ENCODE measurements at places on chromosomes 2 and 18.

- no peak for DNase-seq
Observed at GRCh38 chr2:163200741-163201140, 362.2 kb upstream of the KCNH7 start.

- no peak for DNase-seq
Observed at GRCh38 chr18:42275949-42276730, 321.1 kb downstream of the PIK3C3 start.

GRCh38 chr2:165573534-165574461 is 104.3 kb downstream of the CSRNP3 start:
- DNase-seq: no peak

GRCh38 chr18:35495536-35496314 is 2.0 kb downstream of the INO80C start:
- DNase-seq: no peak

DNA sequence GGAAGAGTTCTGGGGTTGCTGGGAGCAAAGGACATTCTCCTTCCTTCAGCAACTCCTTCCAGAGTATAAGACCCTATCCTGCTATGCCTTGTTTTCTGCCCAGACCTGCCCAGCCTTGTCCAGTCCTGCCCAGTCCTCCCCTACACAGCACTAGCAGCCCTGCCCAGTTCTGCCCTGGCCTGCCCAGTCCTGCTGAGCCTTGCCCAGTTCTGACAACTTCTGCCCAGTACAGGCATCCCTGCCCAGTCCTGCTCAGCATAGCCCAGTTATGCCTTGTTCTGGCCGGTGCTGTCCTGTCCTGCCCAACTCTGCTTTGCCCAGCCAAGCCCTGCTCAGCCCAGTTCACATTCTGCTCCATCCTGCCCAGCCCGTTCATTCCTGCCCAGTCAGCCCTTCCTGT is 44.9 kb upstream of the ALK start:
- DNase-seq: no peak

DNA sequence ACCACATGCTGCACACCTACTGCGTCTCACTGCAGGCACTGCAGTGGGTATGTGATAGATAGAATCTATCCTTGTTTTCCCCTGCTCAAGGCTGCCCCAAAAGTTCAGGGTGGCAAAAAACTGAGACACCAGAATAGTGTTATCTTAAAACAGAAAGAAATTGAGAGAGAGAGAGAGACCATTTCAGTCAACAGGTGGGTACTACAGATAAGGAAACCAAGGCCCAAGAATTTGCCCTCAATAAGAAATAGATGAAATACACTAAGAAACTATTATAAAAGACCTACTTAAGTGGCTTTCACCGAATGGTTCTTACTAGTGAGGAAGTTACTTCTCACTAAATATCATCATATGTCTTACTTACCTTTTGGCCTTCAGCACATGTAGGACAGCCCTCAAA is 27.9 kb downstream of the EPG5 start:
- no peak for DNase-seq

GRCh38 chr2:20054931-20055330 is 3.5 kb upstream of the LAPTM4A start:
- no peak for DNase-seq

DNA sequence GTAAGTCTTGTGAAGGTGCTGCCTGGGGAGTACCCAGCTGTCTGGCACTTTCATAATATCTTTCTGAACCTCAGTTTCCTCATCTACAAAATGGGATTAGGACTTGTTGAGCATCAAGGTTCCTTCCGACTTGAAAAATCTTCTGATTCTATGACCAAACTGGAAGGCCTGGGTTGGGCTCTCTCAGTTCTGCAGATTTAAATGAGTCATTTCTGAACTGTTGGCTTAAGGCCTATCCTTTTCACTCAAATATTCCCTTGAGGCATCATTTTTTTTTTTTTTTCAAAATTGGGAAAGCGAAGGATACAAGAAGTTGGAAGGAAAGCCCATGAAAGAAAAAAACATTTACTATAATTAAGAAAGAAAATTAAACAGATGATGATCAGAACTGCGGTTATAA is 40.8 kb upstream of the CYP1B1 start:
- no peak for DNase-seq

GRCh38 chr2:74278176-74278575 is 65.0 kb downstream of the SLC4A5 start:
- DNase-seq: no peak

DNA sequence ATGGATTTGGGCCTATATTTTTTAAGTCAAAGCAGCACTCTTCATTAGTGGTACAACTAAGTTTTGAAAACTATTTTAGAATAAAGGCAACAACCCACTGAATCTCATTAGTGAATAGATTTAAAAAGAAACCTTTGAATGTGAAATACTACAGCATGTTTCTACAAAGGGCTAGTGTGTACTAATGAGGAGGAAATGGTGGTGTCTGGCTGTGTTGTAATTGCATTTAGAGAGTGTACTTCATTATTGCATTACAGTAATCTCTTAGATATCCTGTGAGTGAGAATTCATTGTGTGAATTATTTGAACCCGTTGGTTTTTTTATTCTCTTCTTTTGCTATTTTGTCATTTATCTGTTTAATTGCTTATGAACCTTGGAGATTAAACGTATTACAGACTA is 575.4 kb upstream of the FAM98A start:
- no peak for DNase-seq

DNA sequence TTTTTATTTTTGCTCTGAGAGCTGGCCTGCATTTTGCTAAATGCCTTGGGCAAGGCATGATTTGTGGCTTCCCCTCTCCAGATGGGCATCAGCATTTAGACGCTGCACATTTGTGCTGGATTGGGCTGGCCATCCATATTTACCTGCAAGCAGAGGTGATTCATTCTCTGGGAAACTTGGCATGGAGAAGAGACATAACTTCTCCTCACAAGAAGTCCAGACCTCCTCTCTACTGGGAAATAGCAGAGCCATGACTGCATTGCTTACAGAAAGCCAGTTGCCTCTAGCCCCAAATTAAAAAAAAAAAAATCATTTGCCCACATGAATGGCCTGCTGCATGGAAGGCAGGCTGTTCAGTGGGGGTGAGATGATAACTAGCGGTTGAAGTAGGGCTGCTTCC is 120.1 kb downstream of the ACTR3 start:
- no peak for DNase-seq

DNA sequence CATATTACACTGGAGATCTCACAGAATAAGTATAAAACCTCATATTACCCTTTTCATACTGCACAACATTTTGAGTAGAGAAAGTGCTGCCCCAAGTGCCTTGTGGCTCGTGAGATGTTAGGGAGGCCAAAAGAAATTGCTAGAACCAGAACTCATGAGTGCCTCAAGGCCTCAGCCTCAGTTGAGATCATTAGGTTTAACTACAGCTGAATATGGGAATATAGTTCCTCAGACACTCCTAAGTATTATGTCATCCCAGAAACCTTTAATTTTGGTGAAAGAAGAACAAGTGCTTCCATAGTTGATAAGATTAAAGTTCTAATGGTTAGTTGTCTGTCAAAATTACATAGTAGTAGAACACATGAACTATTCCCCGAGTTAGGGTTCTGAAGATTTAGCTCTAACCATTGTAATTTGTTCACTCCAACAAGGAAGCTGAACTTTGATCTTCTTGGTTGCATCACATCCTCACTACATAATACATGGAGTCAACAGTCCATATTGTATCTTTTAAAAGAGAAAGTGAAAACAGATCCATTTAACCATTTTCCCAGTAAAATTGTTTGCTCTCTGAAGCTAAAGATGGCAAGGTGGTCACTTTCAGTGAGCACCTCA is 9.6 kb upstream of the AQP4 start:
- no peak for DNase-seq

DNA sequence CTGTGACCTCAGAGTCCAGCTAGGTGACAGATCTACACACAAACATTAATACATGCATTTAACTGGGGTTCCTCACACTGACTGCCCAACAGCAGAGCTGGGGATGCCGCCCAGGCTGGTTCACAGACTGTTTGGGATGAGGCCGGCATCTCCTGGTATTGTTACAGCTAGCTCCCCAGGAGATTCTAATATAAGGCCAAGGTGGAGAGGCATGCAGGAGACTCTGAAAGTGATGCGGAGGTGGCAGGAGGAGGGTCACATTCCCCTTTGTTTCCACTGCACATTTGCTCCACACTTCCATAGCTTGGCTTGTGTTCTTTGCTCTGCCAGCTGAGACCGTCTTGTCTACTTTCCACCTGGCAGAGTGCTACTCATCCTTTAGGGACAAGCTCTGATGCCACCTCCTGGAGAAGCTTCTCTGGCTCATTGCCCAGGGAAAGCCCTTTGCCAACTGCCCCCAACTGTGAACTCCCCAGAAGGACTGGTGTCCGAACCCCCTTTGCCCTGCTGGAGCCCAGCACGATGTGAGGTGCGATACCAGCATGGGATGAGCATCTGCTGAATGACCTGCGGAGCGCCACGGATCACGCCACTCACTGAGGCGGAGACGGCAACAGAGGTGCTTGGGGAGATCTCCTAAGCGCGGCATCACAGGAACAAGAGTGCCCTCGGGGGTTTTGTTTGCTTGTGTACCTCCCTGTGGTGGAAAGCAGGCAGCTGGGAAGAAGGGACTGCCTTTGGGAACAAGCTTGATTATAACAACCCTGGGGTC is 88.8 kb downstream of the UXS1 start:
- DNase-seq: no peak

- no peak for DNase-seq
Observed at GRCh38 chr2:44974064-44974715, 32.7 kb downstream of the SIX3 start.

DNA sequence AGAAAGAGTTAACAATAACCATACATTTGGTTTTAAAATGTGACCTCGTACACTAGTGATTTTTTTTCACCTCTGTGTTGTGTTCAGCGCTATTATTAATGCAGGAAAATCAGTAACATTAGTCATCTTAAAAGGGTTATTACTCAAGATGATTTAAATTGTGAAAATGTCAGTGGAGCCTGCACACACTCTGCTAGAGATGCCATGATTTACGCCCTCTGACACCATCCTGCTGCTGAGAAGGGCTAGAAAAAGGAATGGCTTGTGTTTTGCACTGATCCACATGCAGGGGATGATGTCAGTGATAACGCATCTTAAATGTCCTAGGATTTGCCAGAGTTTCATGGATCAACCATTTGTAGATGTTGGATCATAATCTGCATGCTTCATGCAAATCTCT is 121.3 kb upstream of the BOD1L2 start:
- DNase-seq: no peak

- DNase-seq: no peak
Observed at GRCh38 chr2:209368914-209369313, 54.9 kb upstream of the MAP2 start.

GRCh38 chr2:227876300-227876801 is 4.9 kb downstream of the DAW1 start:
- no peak for DNase-seq

GRCh38 chr2:41896186-41896846 is 151.5 kb upstream of the PKDCC start:
- no peak for DNase-seq

DNA sequence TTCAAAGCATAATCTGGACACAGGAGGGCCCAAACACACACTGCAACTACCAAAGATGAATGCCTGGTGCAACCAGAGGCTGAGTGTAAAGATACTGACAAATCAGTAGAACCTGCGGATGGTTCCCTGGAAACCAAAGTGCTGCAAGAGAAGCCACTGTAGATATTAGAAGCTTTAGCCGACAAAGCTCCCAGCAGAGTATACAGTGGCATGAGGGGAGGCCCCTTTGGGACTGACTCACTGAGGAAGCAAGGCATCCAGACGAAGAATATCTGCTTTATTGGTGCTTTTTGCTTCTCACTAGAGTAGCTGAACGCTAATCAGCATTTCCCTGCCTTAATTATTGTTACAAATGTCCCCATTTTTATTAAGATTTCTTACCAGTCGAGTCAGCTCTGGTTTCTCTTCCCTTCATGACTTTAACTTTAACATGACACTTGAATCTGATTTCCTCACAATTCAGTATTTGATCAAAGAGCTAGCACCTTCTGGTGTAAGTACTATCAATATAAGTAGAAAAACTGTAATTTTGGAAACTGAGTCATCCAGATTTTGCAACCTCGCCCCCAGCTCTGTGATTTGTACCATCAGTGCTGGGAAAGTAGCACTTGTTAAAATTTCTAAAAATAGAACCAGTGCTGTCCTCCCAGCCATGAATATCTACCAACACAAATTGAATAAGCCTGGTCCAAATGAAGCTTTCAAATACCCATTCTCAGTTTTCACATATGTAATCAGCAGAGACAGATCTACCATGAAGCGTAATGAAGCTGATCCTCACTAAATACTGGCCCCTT is 34.2 kb downstream of the FIGN start:
- DNase-seq: no peak

DNA sequence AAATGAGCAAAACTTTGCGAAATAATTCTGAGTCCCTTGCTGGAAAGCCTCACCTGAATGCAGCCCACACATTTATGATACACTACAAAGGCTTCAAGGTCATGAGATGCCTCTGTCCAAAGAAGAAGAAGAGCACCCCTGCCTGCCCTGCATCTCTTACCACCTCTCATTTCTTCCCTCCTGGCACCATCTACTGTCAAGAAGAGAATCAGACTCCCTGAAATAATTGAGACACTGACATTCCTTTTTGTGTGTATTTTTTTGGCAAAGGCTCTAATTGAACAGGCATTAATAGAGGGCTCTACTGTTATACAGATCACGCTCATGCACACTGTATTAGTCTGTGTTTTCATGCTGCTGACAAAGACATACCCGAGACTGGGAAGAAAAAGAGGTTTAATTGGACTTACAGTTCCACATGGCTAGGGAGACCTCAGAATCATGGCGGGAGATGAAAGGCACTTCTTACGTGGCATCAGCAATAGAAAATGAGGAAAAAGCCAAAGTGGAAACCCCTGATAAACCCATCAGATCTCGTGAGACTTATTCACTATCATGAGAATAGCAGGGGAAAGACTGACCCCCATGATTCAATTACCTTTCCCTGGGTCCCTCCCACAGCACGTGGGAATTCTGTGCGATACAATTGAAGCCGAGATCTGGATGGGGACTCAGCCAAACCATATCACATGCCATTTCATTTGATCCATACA is 176.3 kb downstream of the ALPK2 start:
- DNase-seq: no peak

- no peak for DNase-seq
Observed at GRCh38 chr2:236853585-236854051, 232.1 kb upstream of the COPS8 start.

- no peak for DNase-seq
Observed at GRCh38 chr2:215756346-215756730, 257.0 kb downstream of the MREG start.

- DNase-seq: no peak
Observed at GRCh38 chr2:219497495-219498279, 1.0 kb upstream of the GMPPA start.

DNA sequence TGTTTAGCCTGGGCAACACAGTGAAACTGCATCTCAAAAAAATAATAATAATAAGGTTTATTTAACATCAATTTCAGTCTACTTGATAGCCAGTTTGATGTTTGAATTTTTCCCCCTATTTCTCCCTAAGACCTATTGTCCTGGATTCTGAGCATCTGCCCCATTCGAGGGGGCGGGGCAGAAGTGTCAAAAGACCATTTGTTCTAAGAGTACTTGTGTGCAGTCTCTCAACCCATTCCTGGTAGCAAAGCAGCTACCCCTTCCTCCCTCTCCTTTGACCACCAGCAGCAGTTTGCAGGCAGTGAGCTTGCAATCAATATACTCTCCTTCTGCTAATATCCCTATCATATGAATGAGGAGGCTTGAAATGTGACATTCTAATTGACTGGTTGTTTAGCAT is 71.9 kb downstream of the VWC2L start:
- DNase-seq: no peak

All from T-helper 22 cell (primary cell).